Right forelimb (tissue), 1 donor: ENCODE measurements at places on chromosomes 5 and 9.

DNA sequence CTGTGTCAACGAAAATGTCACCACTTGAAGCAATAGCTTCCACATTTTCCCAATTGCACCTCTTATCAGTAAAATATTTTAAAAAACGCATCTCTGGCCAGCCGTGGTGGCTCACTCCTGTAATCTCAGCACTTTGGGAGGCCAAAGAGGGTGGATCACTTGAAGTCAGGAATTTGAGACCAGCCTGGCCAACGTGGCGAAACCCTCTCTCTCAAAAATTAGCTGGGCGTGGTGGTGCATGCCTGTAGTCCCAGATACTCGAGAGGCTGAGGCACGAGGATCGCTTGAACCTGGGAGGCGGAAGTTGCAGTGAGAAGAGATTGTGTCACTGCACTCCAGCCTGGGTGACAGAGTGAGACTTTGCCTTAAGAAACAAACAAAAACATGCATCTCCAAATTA, 210.1 kb upstream of the CHD1 start:
- no peak for DNase-seq

GRCh38 chr5:151678713-151679112, 8.0 kb downstream of the SPARC start:
- DNase-seq: no peak

DNA sequence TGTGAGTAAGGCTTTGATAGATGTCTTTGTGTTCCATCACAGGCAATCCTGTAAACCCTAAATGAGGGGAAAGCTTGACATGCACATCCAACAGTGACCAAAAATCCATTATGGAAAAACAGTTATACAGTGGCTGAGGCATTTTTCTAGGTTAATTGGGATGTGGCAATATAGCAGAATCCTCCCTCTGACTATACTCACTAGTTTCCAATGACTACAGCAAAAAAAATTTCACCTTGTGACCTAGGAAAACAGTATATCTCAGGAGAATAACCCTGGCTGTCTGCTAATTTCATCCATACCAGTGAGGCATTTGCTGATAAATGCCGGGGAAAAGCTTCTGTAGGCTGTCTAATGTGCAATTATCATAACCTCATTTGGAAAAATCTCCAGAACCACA, 49.9 kb upstream of the SNCAIP start:
- no peak for DNase-seq

DNA sequence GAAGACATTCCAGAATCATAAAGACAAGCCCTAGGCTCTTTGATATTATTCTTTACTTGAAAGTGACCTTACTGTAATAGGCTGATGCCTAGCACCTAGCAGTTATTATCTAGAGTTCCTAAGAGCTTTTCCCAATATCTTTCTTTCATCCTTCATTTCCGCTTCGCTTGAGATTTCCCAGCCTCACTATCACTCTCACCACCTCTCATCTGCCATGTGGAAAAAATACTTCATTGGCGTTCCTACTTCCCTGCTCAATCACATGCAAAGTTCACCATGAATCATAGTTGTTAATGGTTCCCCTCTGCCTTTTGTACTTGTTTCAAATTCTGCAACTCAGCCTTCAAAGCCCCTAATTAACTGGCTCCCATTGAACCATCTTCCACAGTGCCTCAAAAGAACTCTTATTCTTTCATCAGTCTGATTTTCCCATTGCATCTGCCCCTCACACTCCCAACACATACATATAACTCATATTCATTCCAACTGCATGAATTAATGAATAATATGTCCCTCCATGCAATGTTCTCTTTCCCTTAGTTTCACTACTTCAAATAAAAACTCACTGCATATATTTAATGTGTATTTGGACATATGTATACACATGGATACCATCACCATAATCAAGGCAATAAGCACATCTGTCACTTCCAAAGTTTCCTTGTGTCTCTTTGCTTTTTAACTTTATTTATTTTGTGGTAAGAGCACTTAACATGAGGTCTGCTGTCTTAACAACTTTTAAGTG, 221.6 kb downstream of the PARP8 start:
- DNase-seq: no peak

DNA sequence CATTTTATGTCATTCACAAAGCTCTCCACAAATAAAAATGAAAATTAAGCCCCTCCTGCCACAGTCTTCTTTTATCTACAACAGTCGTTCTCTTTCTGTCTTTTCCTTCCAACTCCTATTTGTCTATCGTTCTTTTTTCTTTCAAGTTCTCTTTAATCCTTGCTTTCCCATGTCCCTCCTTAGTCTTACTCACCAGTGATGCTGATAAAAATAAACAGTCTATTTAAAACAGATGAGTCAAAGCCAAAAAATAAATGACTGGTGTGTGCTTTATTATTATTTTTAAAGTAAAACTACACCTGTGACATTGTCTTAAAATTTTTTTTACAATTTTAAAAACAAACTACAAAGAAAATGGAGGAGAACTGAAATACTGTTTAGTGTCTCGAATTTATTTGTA, 137.1 kb upstream of the TMEM161B start:
- no peak for DNase-seq

DNA sequence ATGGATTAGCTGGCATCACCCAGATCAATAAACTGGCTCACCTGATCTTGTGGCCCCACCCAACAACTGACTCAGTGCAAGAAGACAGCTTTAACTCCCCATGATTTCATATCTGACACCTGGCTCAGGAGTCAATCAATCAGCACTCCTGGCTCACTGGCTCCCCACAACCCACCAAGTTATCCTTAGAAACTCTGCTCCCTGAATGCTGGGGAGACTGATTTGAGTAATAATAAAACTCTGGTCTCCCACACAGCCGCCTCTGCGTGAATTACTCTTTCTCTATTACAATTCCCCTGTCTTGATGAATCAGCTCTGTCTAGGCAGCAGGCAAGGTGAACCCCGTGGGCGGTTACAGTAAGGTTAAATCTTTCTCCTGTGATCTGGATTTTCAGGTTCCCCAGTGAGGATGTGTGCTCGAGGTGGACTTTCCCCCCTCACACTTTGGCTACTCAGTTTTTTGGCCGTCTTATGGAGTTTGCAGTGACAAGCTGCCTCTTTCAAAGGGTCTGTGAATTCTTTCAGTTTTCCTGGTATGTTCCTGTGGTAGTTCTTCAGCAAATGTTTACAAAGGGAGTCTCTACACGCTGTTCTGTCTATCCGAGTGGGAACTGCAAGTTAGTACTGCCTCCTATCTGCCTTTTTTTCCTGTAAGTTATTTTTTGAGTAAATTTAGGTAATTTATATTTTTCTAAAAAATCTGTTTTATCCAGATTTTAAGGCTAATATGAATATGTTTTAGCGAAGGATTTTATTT, 500.2 kb upstream of the NUDT12 start:
- no peak for DNase-seq

DNA sequence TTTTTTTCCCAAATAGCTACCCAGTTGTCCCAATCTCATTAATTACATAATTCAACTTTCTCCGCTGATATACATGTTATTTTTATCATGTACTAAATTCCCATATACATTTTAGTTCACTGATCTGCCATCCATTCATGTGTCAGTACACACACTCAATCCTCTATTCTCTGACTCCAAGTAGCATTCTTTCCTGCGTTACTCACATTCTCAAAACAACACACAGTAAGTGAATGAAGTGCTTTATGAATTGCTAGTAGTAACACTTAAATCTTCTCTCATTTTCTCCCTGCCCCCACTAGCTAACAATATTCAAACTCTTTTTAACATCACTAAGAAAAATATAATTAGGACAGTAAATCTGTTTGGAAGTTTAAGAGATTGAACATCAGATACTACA, 8.9 kb downstream of the ZNF366 start:
- no peak for DNase-seq

DNA sequence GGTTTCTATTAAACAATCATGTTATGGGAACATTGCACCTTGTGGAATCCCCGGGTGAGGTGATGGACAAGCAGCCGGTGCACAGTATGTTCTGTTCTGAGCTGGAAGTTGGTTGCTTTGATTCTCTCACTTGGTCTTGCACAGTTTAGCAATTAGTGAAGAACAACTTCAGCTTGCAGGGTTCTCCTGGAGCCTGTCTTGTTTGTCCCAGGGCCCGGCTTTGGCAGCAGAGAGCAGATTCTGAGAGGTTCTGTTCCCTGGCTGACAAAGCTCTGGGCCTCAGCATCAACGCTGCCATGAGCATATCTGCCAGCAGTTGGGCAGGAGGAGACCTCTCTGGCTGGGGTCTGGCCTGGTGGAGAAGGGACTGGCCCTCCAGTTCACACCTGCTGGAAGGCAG, 16.9 kb downstream of the GADD45G start:
- DNase-seq: no peak

DNA sequence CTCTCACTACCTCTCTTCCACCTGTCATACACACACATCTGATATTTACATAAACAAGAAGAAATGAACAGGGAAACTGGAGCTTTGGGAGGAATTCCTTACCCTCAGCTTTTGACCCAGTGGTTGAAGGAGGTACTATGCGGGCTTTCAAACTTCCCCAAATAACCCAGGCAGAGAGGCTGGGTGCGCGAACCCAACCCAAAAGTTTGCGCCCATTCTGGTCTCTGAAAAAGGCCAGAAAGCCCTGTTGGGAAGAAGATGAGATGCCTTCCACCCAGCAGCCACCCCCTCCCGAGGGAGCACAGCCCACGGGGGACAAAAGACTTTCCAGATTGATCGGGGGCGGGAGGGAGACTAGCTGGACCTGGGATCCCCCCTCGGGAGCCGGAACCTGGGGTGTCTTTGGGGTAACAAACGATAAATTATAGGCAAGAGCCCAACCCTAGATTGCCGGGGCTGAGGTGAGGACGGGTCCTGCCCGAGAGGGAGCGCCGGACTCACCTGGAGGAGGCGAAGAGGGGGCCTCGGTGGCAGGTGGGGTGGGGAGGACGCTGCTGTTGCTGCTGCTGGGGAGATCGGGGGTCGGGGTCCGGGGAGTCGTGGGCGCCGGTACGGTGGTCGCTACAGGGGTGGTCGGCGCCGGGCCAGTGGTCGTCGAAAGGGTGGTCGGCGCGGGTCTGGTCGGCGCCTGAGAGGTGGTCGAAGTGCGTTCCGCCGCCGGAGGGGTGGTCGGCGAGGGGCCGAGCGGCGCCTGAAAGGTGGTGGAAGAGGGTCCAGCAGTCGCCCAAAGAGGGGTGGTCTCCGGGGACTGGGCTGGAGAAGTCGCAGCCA, 798 bp downstream of the MEGF9 start:
- peak; percentile 47 for DNase-seq

DNA sequence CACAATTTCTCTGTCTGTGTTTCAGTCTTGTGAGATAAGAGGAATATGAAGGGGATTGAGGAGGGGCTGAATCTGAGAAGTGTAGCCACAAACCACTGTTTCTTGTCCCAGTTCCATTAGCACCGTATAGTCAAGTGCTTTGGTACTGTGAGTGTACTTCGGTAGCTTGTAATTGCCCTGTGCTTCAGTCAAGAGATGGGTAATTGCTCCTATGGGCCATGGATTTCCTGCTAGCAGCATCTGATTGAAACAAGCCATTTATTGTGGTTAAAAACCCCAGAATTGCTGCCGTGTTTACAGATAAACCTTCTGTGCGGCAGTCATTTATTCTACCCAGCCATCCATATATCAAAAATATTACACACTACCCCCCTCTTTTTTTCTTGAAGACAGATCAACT, 98.6 kb downstream of the MAT2B start:
- no peak for DNase-seq

GRCh38 chr5:148333262-148333849, 2.0 kb upstream of the SPINK9 start:
- no peak for DNase-seq

GRCh38 chr5:162683284-162683683, 615.7 kb downstream of the GABRG2 start:
- DNase-seq: no peak

GRCh38 chr5:163564321-163564938, 59.0 kb downstream of the MAT2B start:
- DNase-seq: peak; percentile 75

DNA sequence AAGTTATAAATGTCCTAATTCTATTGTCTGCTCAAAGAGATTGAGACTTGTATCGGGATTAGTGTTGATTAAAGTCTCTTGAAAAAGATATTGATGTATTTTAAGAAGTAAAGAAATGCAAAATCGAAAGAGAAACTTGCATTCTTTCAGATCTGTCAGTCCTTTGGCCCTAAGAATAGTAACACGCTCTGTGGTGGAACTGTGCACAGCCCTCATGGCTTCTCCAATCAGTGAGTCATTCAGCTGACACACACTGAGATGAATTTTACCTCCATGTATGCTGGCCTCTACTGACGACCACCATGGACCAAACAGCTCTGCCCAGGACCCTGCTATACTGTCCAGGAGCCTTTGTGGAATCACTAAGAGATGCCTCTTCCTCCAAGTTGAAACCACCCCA, 232.4 kb downstream of the ESM1 start:
- no peak for DNase-seq

DNA sequence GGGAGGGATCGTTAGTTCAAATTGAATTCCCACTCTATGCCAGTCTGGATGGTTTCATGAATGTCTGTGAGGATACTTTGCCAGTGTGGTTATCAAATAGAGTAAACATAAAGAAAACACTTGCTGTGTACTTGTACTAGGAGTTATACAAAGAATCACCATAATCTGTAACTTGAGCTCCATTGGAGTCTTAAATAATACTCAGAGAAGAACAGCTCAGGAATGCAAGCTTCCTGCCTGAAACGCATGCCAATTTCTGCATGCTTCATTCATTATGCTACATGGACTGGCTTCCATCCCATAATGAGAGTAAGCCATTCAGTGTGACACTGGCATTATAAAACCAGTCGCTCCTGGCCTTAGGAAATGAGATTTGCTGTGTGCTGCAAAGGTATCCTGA, 351.4 kb downstream of the SEMA5A start:
- no peak for DNase-seq

DNA sequence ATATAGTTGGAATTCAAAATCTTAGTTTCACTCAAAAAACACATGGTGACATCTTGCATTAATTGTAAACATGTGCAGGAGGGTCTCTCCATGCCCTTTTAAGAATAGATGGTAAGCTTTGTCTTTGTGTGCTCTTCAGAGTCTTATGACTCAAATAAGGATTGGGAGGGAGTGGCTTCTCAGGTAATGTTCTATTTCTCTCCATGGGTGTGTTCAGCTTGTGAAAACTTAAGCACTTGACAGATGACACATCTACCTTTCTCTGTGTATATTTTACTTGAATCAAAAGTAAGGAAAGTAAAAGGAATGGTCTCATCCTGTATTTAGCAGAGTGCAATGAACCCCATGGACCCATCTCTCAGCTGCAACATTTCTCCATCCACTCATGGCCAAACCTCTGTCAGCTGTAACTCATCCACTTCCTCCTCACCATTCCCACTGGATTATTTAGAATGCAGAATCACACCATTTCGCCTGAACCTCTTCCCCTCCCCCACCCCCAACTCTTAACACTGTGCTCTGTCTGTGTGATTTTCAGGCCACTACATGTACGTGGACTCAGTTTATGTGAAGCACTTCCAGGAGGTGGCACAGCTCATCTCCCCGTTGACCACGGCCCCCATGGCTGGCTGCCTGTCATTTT, 82.1 kb downstream of the MAMDC2 start:
- DNase-seq: no peak

DNA sequence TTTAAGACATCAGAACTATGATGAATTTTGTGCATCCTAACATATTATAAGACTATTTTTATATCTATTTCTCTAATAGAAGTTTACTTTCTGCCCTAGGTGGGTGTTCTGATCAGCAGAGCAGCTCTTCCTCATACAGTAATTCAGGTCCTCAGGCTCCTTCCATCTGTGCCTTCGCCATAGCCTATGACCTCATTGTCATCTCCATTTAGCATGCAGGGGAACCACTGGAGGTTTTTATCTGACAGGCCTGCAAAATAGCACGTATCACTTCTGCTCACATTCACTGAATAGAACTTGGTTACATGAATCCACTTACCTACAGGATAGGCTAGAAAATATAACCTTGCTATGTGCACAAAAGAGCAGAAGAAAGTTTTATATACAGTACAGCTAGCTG, 159.4 kb upstream of the CCNH start:
- DNase-seq: no peak

- DNase-seq: no peak
Observed at GRCh38 chr5:157710882-157711281, 20.3 kb upstream of the THG1L start.
